ENCODE measurements at places on chromosomes 12 and 14.

DNA sequence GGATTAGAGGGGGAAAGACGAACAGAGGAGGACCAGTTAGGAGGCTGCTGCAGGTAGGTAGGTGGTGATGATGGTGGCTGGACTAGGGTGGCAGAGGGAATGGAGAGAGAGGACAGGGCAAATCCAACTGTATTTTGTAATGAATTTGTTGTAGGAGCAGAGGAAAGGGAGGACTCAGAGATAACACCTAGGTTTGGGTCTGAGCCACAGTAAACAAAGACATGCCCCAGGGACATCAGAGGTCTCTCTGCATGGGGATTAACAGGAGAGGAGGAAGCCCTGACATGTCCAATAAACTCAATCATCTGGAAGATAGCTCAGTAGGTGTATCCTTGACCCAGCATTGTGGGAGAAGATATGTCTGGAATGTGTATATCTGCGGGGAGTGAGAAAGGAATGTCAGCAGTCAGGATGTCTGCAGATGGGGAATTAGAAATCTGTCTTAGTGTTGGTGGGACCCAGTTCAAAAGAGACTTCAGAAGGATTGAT, 4.7 kb upstream of the SLC48A1 start:
- DNase-seq: no peak

GRCh38 chr12:52285851-52286530, 5.3 kb downstream of the KRT81 start:
- no peak for DNase-seq

- no peak for DNase-seq
These were observed 18.4 kb upstream of the KRR1 start for GRCh38 chr12:75529826-75530225.

DNA sequence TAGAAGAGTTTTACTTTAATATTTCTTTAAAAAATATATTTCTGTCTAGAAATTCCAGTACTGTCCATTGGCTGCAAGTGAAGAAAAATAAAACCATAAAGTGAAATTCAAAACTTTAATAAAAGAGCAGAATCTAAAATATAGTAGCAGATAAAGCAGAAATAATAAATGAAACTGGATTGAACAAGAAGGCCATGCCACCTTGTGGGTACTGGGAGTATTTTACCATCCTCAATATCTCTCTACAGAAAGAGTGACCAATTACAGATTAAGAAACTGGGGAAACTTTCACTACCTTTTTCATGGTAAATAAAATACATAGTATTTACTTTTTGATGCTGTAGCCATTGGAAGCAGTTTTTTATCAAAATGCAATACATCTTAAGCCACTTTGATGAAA, 220.5 kb downstream of the BCAT1 start:
- DNase-seq: no peak

DNA sequence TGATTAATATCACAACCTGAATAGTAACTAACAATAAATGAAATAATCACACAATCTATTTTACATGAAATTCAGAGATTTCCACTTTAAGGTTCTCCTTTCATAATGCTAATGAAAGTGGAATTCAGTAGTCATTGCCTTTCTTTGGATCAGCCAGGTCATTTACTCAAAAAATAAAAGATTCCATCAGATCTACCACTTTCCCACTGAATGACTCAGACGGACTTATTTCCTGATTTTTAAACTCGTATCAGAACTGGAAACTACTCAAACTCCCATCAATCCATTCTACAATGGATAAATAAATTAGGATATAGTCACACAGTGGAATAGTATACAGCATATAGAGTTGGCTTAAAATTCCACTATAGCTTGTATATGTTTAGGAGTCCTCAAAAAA, 237.1 kb downstream of the MED13L start:
- no peak for DNase-seq

GRCh38 chr12:122887819-122888212, 8.1 kb downstream of the VPS37B start:
- no peak for DNase-seq

DNA sequence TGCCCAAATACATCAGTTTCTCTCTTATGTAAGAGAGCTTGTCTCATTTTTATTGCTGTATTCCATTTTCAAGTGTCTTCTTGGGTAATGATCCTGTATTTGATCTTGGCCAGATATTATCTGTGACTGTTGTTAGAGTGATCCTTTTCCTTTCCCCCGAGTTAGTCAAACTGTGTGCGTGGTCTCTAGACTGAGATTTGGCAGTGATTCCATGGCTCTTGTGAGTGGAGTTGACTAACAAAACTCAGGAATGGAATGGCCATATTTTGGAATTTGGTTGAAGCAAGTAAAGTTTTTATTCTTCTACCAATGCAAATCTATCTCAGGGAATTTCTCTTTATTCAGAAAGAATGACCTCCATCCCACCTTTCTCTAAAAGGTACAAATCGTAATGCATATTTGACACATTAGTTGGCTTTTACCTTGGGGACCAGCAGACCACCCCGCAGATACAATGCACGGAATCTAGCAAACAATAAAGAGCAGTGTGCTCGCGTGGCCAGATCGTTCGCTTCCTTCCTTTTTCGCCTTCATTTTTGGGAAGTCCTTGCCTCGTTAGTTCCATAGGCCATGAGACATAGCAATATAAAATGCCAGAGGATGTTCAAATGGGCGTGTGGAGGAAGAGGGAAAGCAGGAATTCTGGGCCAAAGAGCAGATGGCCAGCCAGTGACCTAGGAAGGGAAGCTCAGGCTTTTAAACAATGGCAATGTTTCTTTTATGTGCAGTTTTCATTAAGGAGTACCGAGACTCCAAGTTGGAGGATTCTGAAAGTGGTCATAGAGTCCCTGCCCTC, 24.4 kb downstream of the ETV6 start:
- no peak for DNase-seq

DNA sequence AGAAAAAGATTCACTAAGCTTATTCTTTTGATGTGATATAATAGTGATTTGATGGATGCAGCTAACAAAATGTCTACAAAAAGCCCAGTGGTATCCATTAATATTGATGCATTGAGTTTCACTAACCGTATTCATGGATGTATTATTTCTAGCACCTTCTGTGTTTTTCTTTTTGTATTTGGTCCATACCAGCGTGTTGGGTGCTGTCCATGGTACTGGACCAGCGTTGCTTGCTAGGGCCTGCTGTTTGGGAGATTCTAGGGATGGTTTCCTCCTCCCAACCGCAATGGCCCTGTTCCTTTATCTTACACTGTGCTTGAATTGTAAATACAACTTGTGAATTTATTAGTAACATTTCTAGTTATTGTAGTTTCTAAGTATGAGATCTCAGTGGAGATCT, 31.7 kb downstream of the ANO4 start:
- peak; percentile 38 for DNase-seq

DNA sequence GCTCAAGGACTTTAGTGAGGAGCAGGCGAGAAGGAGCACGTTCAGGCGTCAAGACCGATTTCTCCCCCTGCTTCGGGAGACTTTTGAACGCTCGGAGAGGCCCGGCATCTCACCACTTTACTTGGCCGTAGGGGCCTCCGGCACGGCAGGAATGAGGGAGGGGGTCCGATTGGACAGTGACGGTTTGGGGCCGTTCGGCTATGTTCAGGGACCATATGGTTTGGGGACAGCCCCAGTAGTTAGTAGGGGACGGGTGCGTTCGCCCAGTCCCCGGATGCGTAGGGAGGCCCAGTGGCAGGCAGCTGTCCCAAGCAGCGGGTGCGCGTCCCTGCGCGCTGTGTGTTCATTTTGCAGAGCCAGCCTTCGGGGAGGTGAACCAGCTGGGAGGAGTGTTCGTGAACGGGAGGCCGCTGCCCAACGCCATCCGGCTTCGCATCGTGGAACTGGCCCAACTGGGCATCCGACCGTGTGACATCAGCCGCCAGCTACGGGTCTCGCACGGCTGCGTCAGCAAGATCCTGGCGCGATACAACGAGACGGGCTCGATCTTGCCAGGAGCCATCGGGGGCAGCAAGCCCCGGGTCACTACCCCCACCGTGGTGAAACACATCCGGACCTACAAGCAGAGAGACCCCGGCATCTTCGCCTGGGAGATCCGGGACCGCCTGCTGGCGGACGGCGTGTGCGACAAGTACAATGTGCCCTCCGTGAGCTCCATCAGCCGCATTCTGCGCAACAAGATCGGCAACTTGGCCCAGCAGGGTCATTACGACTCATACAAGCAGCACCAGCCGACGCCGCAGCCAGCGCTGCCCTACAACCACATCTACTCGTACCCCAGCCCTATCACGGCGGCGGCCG, 1.1 kb downstream of the PAX9 start:
- no peak for DNase-seq
